DMS 273 treated with DMSO at 0.1 percent for 48 hours (cell line): ENCODE measurements at places on chromosomes 5 and 9.
A peak's percentile ranks its signal among the peaks of the same experiment; 100 is the strongest.

DNA sequence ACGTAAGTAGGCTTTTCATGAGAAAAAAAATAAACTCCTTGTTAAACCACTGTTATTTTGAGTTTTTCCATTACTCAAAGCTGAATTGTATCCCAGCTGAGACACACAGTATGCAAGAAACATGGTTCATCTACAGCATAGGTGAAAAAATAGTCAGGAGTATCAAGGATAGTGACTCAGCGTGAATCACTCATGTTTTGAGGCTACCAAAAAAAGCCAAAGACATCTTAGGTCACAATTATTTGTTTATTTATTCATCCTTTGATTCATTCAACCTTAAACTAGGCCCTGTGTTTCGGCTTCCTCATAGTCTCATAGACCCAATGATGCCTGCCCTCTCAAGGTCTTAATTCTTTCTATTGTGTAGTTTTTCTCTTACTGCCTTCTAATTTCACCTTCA, 32.9 kb upstream of the STX17 start:
- DNase-seq: no peak

GRCh38 chr9:135049460-135049859, 38.0 kb upstream of the OLFM1 start:
- no peak for DNase-seq

DNA sequence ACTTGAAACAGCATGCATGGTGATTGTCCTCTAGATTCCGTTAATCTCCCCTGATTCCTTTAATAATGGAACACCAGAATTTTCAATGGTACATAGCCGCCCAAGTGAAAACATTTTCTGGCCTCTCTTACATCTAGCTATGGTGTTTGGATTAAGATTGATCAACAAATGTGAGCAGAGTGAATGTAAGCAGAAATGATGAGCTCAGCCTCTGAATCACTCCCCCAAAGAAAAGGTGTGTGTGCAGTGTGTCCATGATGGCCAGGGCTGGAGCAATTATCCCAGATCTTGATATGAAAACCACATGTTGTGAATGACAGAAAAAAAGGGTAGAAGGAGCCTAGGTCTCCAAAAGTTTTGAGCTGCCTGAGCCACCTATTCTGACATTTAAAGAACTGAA, 55.3 kb downstream of the OR2K2 start:
- no peak for DNase-seq

DNA sequence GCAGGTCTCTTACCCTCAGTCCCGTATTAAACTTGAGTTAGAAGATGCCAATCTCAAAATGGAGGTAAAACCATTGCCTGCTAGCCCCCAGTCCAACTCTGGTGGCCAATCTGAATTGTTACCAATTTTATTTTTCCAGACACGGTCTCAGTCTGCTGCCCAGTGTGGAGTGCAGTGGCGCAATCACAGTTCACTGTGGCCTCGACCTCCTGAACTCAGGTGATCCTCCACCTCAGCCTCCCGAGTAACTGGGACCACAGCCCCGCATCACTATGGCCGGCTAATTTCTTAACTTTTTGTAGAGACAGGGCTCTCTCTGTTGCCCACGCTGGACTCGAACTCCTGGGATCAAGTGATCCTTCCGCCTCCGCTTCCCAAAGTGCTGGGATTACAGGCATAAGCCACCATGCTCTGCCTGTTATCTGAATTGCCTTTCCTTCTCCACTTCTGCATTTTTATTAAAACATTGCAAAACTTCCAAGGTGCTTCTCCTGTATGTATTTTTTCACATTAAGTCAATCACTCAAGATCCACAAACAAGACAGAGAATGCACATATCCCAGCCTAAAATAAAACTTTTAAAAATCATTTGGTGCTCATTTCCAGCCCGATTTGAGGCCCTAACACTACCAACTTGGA, 2.3 kb downstream of the FANCC start:
- no peak for DNase-seq

DNA sequence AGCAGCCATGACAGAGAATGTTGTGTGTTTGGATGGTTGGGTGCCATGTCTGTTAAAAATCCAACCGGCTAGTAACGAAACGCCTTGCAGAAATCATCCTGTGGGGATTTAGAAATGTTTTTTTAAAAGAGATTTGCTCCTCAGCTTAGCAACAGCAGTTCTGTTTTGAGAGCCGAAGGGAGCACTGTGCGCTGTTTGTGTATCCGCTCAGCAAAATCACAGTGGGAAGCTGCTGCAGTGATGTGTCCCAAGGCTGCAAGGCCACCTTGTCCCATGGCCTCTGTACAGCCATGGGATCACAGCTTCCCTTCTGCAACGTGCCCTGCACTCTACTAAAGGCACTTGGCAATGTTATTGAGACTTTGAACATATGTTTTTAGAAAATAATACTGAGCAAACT, 40.9 kb downstream of the TRIO start:
- DNase-seq: no peak

GRCh38 chr5:132093271-132093670, 19.7 kb downstream of the CSF2 start:
- DNase-seq: peak; percentile 43

DNA sequence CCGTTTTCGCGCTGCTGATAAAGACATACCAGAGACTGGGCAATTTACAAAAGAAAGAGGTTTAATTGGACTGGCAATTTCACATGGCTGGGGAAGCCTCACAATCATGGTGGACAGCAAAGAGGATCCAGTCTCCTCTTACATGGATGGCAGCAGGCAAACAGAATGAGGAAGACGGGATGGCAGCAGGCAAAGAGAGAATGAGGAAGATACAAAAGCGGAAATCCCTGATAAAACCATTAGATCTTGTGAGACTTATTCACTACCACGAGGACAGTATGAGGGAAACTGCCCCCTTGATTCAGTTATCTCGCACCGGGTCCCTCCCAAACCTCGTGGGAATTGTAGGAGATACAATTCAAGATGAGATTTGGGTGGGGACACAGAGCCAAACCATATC, 95.0 kb downstream of the OSTF1 start:
- DNase-seq: no peak

DNA sequence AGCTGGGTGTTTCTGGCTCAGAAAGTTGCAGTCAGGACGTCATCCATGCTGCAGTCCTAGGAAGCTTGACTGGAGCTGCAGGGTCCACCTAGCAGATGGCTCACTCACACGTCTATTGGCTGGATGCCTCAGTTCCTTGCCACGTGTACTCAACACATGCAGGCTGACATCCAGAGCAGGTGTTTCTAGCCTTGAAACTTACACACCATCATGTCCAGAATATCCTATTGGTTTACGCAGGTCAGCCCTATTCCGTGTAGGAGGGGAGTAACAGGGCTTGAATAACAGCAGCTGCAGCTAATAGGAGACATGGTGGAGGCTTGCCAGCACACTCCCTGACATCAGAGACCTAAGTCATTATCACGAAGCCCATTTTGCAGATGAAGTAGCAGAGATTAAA, 473.5 kb downstream of the ACTL7B start:
- peak; percentile 66 for DNase-seq

GRCh38 chr5:31748458-31749172, 109.7 kb downstream of the PDZD2 start:
- DNase-seq: no peak

GRCh38 chr5:83197326-83197967, 120.1 kb downstream of the XRCC4 start:
- no peak for DNase-seq

DNA sequence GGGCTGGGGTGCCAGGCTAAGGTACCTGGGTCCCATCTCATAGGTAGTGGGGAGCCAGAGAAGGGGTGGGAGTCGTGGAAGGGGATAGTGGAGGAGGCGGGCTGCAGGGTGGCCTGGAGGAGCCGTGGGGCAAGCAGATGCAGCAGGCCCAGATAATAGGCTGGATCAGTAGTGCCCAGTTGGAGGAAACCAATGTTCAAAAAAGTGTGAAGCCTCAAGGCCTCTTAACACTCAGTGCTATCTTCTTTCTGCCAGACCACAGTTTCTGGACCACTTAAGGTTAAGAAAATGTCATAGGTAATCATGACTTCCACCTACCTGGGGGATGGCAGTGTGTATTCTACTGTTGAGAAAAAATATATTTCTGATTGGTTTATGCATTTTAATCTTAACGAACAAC, 63.3 kb upstream of the TGFBR1 start:
- DNase-seq: no peak

GRCh38 chr9:15086156-15086763, 176.0 kb upstream of the FREM1 start:
- DNase-seq: no peak

- no peak for DNase-seq
These were observed 1045.2 kb downstream of the CDH12 start for GRCh38 chr5:21807953-21808352.

DNA sequence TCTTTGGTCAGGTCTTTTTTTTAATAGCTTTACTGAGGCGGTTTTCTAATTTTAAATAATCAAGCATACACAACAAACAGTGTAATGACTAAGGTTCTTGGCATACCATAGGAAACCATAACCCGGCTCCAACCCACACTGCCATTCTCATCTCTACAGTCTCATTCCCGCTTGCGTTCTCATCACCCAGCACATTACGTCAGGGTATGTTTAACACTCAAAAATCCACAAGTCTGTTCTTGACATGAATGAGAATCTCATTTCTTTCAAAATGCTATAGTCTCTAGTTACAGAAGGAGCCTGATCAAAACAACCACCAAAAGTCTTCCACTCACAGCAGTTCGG, 505 bp downstream of the C5orf34 start:
- no peak for DNase-seq

GRCh38 chr9:127179633-127180441, 57.4 kb upstream of the ANGPTL2 start:
- DNase-seq: no peak

DNA sequence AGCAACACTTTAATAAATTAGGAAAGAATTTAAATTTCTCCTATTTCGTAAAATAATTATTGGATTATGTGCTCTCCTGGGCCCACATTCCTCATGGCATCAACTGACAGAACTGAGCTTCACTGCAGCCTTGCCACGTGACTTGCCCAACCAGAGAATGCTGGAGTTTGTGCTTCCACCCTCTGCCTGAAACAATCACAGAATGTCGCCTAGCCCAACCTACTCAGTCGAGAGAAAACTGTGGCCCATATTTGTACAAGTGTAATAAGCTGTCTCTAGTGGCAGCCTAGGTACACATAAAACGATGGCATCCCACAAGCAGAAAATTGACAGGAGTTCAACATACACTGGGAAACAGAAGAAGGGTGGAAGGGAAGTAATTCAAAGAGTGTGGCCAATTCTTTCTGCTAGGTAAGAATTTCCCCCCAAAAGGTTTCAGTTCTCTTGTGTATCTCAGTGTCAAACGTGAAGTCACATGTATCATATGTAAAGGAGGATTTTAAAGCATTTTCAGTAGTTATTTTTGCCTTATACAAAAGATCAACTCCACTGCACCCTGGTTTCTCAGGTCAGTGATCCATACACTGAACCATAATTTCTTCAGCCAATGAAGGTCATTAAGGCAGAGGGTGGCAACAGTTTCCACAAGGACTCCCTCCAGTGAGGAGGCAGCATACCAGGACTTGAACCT, 41.7 kb downstream of the ZNF608 start:
- no peak for DNase-seq

GRCh38 chr5:57494104-57495098, 11.8 kb upstream of the ACTBL2 start:
- peak; percentile 70 for DNase-seq

- DNase-seq: no peak
These were observed 13.6 kb downstream of the NAIF1 start for GRCh38 chr9:128053560-128053959.

DNA sequence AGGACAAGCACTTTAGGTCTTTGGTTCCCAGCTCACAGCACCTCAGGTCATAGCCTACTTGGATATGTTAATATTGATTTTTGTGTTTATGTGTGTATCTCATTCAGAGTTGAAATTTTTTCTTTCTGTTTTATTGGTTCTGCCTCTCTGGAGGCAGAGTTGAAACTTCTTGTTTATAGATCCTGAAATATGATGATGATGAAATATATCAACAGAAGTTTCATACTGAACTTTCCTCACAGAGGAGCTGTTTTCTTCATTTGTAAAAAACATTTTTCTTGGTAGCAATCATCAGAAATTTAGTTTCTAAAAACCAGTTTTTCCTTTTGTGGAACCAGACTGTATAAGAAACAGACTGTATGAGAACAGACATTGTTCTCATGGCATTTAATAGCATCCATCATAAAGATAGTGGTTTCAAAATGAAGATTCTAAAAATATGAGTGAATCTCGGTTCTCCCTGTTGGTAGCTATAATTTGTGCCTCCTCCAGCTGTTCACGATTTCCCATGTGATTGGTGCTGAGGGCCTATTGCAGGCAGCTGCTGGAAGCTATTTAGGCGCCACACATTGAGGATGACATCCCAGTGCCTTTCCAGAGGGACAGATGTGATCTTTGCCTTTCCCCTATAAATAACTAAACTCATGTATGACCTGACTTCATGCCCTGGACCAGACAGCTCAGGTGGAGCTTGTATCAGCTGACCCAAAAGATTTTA, 39.5 kb upstream of the CFAP157 start:
- no peak for DNase-seq

DNA sequence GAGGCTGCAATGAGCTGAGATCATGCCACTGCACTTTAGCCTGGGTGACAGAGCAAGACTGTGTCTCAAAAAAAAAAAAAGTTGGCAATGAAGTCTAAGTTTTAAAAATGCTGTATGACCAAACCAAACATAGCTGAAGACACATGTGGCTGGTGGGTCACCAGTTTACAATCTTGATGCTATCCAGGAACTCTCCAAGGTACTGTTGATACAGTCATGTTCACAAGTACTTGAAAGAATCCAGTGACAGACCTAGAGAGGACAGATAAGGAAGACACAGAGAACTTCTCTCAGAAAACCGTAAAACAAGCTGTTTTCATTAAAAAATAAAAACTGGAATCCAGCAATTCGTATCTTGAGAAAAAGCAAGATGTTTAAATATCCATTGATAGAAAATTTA, 95.7 kb downstream of the ACTBL2 start:
- no peak for DNase-seq

DNA sequence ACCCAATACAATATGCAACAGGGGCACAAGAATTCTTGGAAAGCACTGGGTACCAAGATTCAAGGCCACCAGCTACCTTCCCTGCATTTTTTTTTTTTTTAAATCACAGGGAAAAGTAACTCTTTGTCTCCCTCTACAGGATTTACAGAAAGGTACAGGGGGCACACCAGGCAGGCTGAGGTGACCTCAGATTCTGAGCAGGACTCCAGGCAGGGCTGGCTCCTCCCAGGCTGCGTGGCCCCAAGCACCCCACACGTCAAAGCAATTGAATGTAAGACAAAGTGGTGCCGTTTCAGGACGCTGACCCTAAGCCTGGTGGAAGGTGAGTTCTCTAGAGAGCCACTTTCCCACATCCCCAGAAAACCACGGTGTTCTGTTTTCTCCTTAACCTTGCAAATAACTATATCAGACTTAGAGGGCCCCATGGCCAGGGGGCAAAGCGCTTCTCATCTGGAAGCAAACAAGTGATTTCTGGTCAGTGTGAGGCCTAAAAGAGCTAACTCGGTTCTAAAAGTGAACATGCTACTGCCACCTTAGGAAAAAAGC, 222.6 kb downstream of the ROR2 start:
- no peak for DNase-seq

DNA sequence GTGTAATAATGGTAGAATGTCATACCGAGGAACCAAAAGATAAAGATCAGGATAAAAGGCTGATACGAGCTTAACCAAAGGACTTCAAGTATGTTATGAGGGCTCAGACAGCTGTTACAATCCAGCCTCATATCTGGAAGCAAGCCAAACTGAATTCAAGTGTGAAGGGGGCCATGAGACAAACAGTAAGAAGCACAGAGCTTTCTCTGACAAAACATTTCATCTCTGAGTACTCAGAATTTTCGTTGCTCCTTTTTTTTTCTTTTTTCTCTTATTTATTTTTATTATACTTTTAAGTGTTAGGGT, 52.9 kb upstream of the CD180 start:
- peak; percentile 33 for DNase-seq

GRCh38 chr5:39979-40583, 51.9 kb upstream of the PLEKHG4B start:
- DNase-seq: no peak
